ENCODE measurements at places on chromosomes 4 and X. TPM values are rescaled to one million over a fixed set of nuclear protein-coding genes. Genes with fewer than 3 reads are reported as not detected.

GRCh38 chr4:113078066-113078465 lies 28.6 kb downstream of the ANK2 start:
- no peaks in the 10 kb centered on the region for H3K27me3 ChIP-seq
- H3K4me1 ChIP-seq = no peaks in the 10 kb centered on the region
- no peaks in the 10 kb centered on the region for H3K36me3 ChIP-seq
- no peak for DNase-seq
- no peak overlapping the region for H3K27ac ChIP-seq
- H3K4me3 ChIP-seq = no peak overlapping the region

GRCh38 chr4:82797040-82797404 lies 1.6 kb downstream of the SCD5 start:
- no peaks in the 10 kb centered on the region for H3K4me1 ChIP-seq
- DNase-seq = no peak
- H3K27me3 ChIP-seq = no peaks in the 10 kb centered on the region
- H3K27ac ChIP-seq = no peak overlapping the region
- H3K4me3 ChIP-seq = peak overlapping the region; percentile 47

- H3K27ac ChIP-seq = no peak overlapping the region
- H3K36me3 ChIP-seq = no peaks in the 10 kb centered on the region
- H3K4me1 ChIP-seq = no peaks in the 10 kb centered on the region
- no peak for DNase-seq
- no peaks in the 10 kb centered on the region for H3K27me3 ChIP-seq
Observed at GRCh38 chrX:150696331-150696730, 3.1 kb downstream of the MTMR1 start.

GRCh38 chr4:56247646-56248045 lies 139.6 kb downstream of the AASDH start:
- DNase-seq = no peak
- no peak overlapping the region for H3K27ac ChIP-seq
- no peaks in the 10 kb centered on the region for H3K4me1 ChIP-seq
- no peaks in the 10 kb centered on the region for H3K27me3 ChIP-seq

The CYTL1 gene
- 1.4 TPM for total RNA-seq

Data from prostate gland (tissue), 2 donors.